GM23248 (cell line): ENCODE measurements at places on chromosomes 1 and 21. TPM values are rescaled to one million over a fixed set of nuclear protein-coding genes. Genes with fewer than 3 reads are reported as not detected.

The DPT gene
- total RNA-seq = 11.8 and 14.9 TPM in 2 replicates

The GPR37L1 gene
- not detected in 2 replicates for total RNA-seq

The A3GALT2 gene
- not detected in 2 replicates for total RNA-seq

The OR2T29 gene
- total RNA-seq = not detected in 2 replicates

The CXADR gene
- not detected in 2 replicates for total RNA-seq

The KCNJ9 gene
- 0.13 TPM in 1 of 2 replicates, not detected in the other for total RNA-seq
